ENCODE measurements at places on chromosomes 13 and 19.

DNA sequence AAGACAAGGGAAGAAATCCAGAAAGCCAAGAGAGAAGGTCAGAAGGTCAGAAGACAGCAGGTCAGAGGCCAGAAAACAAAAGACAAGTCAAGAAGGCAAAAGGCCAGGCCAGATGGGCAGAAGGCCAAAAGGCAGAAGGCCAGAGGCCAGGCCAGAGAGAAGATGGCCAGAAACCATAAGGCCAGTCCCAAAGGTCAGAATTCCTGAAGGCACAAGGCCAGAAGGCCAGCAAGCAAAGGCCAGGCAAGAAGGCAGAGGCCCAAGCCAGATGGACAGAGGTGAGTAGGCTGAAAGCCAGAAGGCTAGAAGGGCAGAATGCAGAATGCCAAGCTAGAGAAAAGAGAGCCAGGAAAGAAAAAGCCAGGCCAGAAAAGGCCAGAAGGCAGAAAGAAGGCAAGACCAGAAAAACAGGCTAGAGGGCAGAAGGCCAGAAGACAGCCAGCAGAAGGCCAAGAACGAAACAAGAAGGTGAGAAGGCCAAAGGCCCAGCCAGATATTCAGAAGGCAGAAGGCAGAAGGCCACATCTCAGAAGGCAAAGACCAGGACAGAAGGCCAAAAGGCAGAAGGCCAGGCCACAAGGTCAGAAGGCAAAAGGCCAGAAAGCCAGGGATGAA lies 186.3 kb downstream of the TUBA3C start:
- no peak for DNase-seq

GRCh38 chr13:26468265-26468801 lies 89.2 kb upstream of the WASF3 start:
- DNase-seq: no peak

DNA sequence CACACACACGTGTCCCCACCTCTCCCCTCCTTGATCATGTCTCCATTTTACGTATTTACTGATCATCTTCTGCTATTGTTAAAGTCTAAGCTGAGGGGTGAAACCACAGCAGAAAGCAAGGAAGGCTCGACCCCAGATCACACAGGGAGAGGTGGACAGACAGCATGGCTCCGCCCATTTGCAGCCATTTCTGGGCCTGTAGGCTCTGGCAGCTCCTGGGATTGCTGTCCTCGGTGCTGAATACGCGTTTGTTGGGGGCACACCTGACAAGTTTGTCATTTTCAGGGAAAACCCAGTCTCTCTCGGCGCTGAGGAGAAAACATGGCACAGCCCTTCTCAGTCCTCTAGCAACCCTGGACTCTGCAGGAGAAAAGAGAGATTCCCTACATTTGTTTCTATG lies 8.0 kb downstream of the TMEM86B start:
- no peak for DNase-seq

DNA sequence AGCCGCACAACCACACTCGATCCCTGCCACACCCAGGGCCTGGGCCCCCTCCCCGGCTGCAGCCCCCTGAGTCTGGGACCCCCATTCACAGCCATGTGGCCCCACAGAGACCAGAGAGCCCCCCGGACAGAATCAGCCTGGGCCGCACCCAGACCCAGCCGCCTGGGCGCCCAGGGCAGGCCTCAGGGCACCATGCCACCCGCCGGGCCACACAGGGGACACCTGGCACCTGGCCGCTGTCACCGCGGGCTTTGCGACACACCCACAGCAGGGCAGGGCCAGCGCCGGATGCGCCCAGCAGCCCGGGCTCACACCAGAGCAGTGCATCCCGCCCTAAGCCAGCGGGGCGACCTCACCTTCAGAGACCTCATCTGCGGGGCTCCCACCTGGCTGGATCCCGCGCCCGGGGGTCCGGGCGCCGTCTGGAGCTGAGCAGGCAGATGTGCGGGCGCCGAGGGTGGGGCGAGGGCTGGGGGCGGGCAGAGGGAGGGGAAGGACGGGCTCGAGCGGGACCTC lies 443 bp downstream of the TBXA2R start:
- DNase-seq: peak; percentile 32

GRCh38 chr13:114099918-114100445 lies 32.4 kb downstream of the RASA3 start:
- no peak for DNase-seq

Measured in activated CD4-positive, alpha-beta memory T cell treated with anti-CD3 and anti-CD28 coated beads, Interleukin-2, amount 10 ng/mL, durations not matched to agents 7 days and 5 days (primary cell).